Activated naive CD4-positive, alpha-beta T cell (primary cell): ENCODE measurements at places on chromosomes 2 and 18.

DNA sequence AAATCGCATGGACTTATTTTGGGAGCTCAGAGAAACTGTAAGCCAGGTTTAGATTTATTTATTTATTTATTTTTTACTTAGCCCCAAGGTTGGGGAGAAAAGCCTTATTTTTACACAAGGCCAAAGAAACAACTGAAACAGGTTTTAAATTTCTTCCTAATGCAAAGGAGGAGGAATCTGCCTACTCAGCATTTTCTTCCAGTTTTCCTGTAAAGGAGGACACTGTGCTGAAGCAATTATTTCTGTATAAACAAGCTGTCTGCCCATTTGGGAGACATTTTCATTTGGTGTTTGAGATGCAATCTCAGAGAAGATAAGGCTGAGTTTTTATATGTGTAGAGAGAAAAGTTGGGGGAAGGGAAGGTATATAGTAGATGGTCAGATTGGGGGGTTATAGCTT lies 125.0 kb downstream of the ETAA1 start:
- DNase-seq, result no peak

- no peak for DNase-seq
Measured at GRCh38 chr2:227154986-227155774, 8.8 kb downstream of the COL4A4 start.

DNA sequence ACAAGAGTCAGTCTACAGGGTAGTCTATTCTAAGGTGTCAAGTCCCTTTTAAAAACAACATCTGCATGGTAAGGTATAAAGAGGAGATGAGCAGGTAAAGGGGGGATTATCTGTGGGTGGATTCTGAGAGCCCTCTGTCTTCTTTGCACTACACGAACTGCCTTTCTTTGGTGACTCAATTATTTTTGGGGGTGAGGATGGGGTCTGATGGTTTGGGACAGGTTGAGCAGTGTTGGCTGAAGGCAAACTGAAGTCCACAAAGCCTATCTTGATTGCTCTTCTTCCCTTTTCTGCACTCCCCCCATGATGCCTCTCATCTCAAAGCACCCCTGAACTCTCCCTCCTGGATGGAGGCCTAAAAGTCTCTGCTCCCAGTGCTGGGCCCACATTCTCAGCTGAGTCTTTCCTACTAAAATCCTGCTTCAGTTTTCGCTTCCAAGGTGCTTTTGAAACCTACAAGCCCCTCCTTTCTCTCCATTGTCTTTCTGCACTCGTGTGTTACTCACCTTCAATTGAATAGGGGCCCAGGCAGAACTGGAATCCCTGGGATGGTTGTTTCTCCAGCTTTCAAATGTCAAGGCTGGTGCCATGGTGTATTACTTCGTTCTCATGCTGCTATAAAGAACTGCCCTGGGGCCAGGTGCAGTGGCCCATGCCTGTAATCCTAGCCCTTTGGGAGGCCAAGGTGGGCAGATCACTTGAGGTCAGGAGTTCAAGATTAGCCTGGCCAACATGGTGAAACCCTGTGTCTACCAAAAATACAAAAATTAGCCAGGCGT lies 64.3 kb downstream of the PRKCE start:
- DNase-seq, result no peak

DNA sequence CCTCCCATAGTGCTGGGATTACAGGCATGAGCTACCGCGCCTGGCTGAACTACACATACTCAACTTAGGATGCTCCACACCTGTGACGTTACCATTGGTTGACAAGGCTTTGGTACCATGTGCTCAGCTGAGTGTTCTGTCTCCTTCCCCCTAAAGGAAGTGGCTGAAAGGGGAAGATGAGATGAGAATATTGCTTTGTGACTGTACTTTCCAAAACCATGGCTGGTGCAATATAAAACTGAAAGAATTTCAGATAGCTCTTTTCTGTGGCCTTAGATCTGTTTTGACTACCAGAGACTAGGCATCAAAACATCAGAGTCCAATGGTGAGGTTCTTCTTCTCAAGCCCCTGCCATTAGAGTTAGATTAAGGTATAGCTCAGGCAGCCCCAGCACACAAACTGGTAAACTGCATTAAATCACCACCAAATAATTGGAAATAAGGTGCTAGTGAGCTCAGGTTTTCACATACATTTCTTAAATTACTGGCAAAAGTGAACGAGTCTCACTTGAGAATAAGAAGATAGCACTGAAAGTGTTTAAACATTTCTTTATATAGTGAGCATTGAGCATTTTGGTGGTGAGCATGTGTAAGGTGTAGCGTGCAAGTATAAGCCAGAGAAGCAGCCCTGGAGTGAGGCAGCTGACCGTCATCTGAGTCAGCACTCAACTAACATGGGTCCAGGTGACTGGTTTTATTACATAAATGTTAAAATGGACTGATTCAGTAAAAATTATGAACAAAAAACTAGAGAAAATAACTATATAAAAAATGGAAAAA lies 113.5 kb upstream of the FZD5 start:
- DNase-seq, result no peak

DNA sequence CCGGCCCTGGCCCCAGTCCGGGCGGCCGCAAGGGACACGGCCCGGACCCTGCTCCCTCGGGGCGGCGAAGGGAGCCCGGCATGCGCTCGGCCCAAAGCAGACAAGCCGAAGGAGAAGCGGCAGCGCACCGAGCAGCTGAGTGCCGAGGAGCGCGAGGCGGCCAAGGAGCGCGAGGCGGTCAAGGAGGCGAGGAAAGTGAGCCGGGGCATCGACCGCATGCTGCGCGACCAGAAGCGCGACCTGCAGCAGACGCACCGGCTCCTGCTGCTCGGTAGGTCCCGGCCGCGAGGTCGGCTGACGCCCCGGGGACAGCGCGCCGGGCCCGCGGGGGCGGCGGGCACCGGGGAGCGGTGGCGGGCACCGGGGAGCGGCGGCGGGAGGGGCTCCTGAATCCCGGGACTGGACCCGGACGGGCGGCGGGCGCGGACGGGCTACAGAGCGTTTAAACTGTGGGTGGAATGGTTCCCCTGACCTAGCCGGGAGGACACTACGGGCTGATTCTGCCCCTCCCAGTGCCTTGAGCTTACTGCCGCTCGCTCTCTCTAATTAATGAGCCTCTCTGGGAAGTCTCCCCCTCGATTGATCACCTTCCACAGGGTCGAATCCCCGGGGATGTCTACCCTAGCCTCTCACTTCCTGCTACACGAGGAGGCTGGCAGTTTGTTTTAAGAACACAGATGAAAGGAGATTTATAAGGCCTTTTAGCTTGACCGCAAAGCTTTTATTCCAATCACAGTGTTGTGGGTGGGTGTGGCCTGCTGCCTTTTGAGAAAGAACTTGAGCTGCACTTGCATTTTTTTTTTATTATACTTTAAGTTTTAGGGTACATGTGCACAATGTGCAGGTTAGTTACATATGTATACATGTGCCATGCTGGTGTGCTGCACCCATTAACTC lies 853 bp downstream of the GNAL start:
- DNase-seq, result no peak

DNA sequence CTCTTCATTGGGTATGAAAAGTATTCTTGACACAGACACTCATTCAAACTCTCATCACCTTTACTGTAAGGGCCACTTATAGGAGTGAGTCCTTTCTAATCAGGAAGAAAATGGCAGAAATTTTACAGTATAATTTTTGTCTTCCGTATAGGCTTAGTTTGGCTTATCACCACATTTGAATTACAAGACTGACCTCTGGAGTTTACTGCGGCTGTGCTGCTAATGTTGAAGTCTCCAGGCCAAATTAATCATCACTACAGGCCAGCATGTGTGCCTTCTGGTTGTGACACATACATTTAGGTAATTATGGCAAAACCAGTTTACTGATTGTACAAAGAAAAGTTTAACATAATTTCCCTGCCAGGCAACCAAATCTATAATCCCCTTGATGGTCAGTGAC lies 753.6 kb upstream of the GCFC2 start:
- DNase-seq, result no peak

- no peak for DNase-seq
Measured at GRCh38 chr2:126513033-126513432, 142.9 kb upstream of the GYPC start.

DNA sequence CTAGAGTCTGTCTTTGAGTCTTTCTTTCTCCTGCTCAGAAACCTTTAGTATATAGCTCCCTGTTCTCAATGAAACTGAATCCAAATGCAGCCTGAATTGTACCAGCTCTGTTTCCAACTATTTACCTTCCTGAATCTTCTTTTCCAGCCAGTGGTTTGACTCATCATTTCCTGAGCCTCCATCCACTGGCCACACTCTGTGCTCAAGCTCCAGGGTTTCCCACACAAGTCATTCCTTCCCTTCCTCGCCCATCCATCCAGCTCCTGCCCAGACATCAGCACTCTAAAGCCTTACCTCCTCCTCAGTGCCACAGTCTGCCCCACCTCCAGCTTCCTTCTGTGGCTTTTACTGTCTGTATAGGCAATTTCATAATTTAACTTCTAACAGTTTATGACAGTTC lies 233.6 kb upstream of the RASGRP3 start:
- DNase-seq, result no peak

DNA sequence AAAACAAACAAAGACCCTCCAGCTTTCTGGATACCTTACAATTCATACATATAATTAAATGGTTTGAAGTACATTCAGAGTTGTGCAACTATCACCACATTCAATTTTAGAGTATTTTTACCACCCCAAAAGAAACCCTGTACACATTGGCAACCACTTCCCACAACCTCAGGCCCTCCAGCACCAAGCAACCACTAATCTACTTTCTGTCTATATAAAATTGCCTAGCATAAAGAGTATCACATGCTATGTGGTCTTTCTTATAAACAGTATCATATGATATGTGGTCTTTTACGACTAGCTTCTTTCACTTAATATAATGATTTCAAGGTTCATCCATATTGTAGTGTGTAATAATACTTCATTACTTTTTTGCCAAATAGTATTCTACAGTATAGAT lies 7.3 kb downstream of the IER3IP1 start:
- DNase-seq, result no peak

DNA sequence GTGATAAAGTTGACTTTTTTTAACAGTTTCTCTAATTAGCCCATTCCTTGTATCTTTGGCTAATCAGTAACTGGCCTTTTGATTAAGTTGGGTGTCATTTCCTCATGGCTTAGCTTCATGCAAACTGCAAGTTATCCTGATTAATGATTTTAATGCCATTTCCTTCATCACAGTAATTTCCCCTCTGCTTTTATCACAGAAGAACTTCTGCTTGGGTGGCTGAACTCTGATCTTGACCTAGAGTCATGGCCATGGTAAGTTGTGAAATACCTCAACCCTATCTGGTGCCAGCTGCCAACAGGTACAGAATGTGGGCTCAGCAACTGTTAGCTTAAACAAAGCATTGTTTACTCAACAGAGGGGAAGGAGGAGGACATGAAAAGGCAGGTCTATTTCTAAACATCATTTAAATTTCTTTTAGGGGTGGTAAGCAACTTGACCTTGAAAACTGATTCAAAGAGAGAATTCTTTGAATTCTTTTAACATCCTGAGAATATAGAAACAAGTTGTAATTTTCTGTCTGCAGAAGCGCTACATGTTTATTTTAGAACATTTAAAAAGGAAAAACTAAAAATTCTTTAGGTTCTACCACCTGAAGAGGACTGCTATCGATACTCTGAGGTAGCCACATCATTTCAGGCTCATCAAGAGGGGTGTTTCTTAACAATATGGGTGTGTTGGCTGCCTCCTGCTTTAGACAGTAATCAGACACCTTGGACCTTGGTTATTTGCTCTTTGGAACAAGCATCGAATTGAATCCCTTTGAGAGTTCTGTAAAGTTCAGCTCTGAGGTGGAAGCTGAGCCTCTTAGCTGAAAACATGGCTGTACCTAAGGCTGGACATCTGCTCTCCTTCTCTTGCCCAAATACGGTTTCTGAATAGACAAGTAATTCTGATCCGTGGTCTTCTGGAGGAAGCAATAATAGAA lies 39.7 kb downstream of the ANXA4 start:
- DNase-seq, result no peak

GRCh38 chr2:16626497-16626896 lies 39.1 kb downstream of the CYRIA start:
- no peak for DNase-seq

- no peak for DNase-seq
Measured at GRCh38 chr2:50863856-50864255, 168.1 kb downstream of the NRXN1 start.

DNA sequence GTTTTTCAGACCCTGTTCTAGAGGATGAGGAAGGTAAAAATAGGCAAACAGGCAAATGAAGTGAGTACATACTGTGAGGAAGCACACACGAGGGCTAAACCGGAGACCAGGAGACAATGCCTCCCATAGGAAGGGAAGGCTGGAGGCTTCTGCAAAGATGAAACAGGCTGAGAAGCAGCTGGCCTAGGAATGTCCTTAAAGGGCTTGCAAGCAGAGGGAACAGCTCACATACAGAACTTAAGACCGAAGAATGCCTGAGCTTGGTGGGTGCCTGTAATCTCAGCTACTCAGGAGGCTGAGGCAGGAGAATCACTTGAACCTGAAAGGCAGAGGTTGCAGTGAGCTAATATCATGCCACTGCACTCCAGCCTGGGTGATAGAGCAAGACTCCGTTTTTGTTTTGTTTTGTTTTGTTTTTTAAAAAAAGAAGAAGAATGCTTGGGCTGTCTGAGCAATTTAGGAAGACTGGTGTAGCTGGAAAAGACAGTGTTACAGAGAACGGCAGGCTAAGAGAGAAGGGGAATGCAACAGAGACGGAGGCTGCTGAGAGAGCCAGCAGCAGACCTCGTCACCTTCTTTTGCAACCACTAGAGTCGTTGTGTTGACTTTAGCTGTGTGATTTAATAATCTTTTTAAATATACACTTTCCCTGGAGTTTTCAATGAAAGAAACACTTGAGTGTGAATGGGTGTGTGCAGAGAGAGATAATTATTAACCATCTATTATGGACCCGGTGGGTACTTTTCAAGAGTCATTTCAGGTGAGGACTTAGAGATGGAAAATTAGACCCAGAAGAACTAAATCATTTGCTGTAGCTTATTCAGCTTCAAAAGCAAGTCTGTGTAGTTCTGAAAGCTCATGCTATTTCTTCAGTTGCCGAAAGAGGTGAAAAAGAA lies 232.8 kb downstream of the GALR1 start:
- DNase-seq, result no peak

DNA sequence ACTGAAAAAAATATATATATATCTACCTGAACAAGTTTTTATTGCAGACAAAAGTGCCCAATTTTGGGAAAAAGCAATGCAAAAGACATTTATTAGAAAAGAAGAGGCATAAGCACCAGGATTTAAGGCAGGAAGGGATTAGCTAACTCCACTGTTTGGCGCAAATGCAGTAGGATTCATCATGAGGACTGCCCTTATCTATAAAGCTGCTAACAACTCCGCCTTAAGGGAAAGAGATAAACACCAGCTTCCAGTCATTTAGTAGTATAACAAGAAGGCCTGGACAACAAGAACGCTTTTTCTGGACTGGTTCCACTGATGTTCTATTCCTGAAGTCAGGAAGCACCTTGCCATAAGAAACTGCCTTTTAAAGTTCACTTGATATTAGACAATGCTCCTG lies 52.9 kb upstream of the FSHR start:
- DNase-seq, result no peak

GRCh38 chr18:37449618-37450017 lies 116.0 kb downstream of the CELF4 start:
- DNase-seq, result no peak

- DNase-seq, result no peak
Measured at GRCh38 chr2:46012618-46013240, 284.5 kb upstream of the EPAS1 start.
